ENCODE measurements at places on chromosomes 6 and 20.

- DNase-seq: no peak
Observed at GRCh38 chr6:34177181-34177591, 31.3 kb upstream of the GRM4 start.

GRCh38 chr6:112979830-112980229 lies 632.7 kb downstream of the RFPL4B start:
- DNase-seq: no peak

DNA sequence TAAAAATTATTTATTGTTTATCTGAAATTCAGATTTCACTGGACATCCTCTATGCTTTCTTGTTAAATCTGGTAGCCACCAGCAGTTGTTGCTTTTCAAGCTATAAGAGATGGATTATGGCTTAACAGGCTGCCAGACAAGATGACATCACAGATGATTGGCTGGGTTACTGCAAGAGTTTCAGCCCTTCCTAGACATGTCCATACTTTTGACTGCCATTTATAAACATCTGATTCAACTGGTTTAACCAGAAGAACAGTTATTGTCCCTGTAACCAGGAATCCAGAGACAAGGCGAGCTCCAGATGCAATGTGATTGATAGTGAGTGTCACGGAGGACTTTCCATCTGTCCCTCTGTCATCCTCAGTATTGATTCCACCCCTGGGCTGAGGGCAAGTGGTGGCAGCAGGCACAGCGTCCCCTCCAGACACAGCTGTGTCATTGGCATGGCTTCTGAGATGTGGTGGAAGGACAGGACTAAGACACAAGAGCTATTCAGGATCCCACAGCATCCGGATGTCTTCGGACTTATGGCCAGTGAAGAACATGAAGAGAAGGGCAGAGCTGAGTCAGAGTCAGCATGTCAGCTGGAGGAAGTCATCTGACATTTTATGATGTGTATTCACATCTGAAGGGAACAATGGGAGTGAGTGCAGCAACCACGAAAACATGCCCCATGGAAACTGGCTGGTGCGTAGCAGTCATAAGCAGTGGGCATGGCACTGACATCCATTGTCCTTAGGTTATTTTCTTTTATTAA lies 284.5 kb upstream of the CDYL start:
- no peak for DNase-seq

DNA sequence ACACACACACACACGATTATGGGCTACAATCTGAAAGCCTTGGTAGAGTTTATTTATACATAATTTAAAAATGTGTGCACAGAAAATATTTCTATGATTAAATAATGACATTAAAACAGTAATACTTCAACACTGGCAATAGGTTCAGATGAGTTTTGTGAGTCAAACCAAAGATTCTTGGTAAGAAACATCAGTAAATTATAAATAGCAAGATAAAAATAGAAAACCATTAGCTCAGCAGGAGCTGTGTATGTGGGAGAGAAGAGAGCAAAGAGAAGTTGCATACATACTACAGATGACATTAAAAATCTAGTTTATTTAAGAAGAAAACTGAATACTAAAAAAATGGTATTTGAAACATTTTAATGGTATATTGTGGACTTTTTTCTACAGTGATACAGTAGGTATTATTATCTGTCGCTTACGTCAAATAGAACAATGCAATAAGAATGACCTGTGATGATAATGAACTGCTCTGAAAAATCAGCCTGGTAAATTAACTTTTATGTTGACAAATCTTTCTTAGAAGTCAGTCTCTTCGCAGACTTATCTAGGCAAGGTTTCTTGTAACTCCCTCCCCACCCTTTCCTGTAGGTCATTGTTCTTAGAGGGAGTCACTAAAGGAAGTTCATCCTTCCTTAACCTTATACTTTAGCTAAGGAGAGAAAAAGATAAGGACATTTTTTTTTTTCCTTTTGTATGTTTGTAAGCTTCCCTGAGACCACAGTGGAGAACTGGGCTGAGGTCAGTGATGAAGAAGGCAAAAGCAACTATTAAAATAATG lies 149.3 kb downstream of the GJA1 start:
- no peak for DNase-seq

- DNase-seq: no peak
Observed at GRCh38 chr6:4678506-4679300, 97.5 kb upstream of the CDYL start.

- no peak for DNase-seq
Observed at GRCh38 chr6:77318256-77318655, 145.0 kb downstream of the HTR1B start.
